CD4-positive, alpha-beta T cell treated with Interleukin-1 beta for 1 hour (primary cell): ENCODE measurements at places on chromosomes 5 and 9.

GRCh38 chr5:38465061-38465460, 91.4 kb downstream of the LIFR start:
- DNase-seq: no peak

DNA sequence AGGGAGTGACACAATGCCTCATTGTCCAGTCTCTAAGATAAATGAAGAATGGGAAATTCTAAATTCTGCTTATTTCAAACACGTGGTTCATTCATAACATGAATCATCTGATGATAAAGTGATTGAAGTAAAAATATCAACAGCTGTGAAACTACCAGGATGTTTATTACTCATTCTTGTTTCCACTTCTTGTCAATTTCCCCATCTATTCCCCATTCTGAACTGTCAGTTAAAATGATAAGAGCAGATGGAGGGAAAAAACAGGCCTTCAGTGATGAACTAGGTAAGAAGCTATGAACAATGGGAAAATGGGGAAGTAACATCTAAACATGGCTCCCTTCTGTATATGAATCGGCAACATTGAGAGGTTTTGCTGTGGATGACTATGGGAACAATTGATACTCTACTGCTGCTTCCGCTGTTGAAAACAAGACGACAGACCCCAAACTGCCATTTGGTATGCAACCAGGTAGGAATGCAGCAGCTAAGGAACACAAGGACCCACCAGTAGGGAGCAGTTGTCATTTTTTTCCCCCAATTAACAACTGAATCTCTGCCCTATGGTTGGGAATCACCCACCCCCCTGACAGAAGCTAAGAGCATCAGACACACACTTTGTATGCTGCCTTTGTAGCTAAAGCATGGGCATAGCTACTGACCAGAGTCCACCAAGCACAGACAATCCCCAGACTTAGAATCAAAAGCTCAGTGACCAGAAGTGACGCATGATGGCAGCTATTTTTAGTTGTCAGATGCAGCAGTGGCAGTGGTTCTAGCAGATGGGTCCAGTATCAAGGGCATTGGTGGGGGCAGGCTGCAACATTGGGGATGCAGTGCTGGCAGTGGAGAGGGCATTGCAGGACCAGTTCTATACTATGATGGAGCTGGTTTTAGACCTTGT, 52.9 kb upstream of the ZNF366 start:
- no peak for DNase-seq

DNA sequence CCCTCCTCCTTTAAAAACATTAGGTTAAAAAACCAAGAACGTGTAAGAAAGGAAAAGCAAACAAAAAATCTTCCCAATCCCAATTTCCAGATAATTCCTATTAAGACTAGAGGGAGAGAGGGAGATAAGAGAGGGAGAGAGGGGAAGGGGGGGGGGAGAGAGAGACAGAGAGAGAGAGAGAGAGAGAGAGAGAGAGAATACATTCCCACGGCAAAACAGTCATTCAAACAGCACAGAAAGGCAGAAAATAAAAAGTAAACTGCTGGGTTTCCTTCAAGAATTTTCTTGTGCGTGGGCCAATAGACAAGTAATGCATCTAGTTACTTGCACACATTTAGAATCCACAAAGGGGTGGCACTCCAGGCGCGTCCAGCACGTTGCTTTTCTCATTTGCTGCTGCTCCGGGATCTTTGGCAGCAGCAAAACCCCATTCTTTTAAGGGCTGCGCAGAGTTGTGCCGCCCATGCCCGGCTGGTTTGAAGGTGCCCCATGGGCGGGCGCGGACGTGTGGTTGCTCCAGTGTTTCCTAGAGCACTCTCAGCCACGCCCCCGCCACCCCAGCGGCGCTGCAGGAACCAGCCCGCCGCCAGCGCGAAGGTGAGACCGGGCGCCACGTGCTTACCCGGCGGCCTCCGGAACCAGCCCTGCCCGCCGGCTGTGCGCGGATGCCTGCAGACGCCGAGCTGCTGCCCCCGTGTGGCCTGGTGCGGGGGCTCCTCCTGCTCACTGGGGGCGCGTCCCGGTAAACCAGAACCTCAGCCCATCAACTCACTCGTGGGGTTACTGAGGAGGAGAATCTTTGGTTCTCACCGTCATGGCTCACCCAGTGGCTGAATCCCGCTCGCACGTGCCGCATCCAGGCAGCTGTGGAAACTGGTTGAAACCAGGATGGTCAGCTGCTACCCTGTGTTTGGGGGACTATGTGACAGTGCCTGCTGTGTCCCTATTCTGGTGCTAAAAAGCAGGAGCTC, 44.6 kb downstream of the STC2 start:
- peak; percentile 58 for DNase-seq

DNA sequence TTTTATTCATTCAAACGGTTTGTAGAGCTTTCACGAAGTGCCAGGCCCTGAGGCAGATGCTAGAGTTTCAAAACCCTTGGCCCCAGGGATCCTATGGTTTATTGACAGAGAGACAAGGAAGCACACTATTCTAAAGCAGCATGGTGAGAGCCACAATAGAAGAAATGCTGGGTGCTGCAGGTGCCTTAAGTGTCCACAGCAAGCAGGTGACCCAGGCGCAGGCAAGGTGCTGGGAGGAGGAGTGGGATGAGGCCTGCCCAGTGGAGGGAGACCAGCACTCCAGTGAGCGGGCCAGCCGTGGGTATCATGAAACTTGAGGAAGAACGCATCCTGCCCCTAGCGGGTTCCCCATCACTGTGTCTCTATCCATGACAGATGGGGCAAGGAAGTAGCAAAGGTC, 71.0 kb downstream of the OSMR start:
- DNase-seq: no peak

DNA sequence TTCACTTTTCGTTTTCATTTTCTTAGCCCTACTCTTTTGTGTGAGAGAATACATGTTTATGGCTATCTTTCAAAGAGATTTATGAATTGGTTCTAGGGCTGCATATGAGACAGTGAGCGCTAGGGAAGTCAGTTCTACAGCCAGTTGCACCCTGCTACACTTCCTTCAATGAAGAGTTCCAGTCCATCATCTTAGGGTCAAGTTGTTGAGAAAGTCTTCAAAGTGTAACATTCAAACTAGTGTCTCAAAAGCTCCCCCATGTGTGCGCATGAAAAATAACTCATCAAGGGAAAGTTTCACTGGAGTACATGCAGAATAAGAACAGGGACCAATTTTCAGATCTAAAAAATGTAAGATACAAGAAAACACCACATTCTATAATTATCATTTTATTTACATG, 317.2 kb downstream of the DEPDC1B start:
- DNase-seq: no peak

DNA sequence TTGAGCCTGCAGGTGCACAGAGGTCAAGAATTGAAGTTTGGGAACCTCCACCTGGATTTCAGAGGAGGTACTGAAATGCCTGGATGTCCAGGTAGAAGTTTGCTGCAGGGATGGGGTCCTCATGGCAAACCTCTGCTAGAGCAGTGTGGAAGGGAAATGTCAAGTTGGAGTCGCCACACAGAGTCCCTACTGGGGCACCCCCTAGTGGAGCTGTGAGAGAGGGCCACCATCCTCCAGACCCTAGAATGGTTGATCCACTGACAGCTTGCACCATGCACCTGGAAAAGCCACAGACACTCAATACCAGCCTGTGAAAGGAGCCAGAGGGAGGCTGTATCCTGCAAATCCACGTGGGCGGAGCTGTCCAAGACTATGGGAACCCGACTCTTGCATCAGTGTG, 78.0 kb downstream of the GABRA1 start:
- DNase-seq: no peak

- DNase-seq: no peak
Measured at GRCh38 chr5:3347741-3348140, 247.9 kb upstream of the IRX1 start.

DNA sequence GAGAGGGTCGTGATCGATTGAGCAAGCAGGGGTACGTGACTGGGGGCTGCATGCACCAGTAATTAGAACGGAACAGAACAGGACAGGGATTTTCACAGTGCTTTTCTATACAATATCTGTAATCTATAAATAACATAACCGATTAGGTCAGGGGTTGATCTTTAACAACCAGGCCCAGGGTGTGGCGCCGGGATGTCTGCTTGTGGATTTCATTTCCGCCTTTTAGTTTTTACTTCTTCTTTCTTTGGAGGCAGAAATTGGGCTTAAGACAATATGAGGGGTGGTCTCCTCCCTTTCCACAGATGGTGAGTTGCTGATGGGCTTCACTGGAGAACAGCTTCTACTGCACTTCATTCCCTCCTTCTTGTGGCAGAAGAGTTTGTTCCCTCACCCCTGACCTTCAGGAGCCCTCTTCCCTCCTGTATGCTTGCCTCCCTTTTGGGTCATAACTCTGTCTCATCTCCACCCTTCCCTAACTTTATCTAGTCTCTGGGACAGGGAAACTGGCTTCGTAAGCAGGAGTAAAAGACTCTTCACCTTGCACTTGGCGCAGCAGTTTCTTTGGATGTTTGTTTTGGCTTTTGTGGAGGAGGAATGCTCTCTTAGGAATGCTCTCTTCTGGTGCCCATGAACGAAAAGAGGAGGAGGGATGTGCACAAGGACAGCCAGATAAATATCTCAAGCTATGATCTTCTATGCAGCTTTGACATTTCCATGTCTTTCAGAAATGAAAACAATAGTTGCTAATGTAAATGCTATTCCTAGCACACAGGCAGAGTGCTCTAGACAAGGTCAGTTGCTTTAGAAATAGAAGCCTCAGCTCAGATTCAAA, 139.8 kb upstream of the RPS23 start:
- DNase-seq: no peak

DNA sequence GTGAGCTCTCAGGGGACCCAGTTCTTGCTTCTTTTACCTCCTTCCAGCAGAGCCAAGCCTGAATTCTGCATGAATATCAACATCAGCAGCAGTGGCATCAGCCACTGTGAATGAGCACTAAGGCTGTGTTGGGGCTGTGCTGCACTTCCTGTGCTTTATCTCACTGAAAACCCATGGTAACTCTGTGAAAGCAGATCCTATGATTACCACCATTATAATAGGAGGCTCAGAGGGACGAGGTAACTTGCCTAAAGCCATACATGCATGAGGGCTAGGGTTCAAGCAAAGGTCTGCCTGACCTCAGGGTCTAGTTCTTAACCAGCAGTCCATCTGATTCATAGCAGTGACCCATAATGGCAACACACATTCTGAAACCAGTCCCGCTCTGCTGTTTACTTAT, 60.5 kb upstream of the RAPGEF1 start:
- no peak for DNase-seq

GRCh38 chr5:7016999-7017747, 303.9 kb downstream of the TENT4A start:
- no peak for DNase-seq

DNA sequence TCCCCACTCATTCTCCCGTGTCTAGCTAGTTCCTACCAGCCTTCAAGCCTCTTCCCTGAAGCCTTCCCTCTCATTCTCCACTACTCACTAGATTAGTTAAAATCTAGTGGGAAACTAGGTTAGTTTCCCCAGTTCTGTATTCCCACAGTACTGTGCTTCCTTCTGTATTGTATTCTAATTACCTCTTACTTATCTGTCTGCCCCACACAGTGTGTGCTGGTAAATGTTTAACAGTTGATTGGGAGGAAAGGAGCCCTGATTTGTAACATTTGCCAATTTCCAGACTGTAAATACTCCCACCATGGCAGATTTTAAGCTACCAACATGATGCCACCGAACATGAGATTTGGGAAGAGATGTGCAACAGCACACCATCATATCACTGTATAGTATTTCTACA, 8.3 kb downstream of the KLHL3 start:
- DNase-seq: no peak

- no peak for DNase-seq
Measured at GRCh38 chr9:89186960-89187359, 8.3 kb upstream of the SHC3 start.

DNA sequence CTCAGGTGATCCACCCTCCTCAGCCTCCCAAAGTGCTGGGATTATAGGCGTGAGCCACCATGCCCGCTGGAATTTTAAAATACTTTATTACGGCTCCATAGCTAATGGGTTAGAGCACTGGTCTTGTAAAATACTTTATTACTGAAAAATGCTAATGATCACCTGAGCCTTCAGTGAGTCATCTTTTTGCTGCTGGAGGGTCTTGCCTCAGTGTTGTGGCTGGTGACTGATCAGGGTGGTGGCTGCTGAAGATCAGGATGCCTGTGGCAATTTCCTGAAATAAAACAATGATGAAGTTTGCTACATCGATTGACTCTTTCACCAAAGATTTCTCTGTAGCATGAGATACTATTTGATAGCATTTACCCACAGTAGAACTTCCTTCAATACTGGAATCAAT, 26.0 kb upstream of the GNE start:
- no peak for DNase-seq

GRCh38 chr9:78884611-78885150, 587.8 kb downstream of the PSAT1 start:
- DNase-seq: no peak

- DNase-seq: no peak
Measured at GRCh38 chr5:149495673-149496072, 55.6 kb downstream of the CSNK1A1 start.

DNA sequence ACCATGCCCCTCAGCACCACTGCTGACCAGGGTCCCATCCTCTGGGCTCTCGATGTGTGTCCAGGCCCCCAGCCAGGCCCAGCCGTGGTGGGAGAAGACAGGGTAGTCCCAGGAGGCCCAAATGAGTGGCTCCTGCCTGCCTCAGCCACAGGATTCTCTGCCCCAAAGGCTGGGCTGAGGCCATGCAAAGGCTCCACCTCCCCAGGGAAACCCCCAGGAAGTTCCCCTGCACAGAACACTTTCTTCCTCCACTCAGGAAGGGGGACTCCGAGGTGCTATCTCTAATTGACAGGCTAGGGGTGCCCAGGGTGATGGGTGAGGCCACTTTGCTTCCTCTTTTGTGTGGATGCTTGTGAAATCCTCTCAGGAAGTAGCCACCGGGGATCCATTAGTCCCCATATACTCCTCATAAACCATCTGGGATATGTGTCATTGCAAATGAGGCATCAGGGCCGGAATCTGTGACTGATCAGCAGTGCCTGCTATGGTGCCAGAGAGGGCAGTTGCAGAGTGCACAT, 23.1 kb upstream of the TDRD7 start:
- peak; percentile 25 for DNase-seq

- DNase-seq: no peak
Measured at GRCh38 chr9:114124666-114125475, 25.8 kb upstream of the KIF12 start.

- no peak for DNase-seq
Measured at GRCh38 chr5:96329886-96330529, 103.0 kb downstream of the PCSK1 start.

- DNase-seq: no peak
Measured at GRCh38 chr9:98977246-98977714, 33.6 kb downstream of the COL15A1 start.

DNA sequence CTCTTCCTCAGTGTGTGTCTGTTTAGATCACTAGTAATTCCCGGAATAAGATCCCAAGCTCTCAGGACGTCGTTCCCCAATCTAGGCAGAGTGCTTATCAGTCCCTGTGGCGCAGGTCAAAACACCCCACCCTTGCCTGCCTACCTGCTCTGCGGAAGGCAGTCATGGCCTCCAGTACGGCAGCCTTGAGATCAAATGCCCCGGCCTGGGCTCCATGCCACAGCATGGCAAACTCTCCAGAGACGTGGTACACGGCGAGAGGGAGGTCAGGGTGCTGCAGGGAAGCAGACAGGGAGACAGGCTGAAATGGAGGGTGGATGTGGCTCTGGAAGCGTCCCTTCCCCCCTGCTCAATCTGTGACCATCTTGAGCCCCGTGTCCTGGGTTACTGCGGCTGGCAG, 12.0 kb upstream of the HDHD3 start:
- DNase-seq: no peak

- no peak for DNase-seq
Measured at GRCh38 chr5:94218374-94218773, 400.0 kb downstream of the KIAA0825 start.
